ENCODE measurements at places on chromosomes 12 and 14. TPM values are rescaled to one million over a fixed set of nuclear protein-coding genes. Genes with fewer than 3 reads are reported as not detected.

The CLEC2A gene
- total RNA-seq = not detected

The KRT82 gene
- not detected for total RNA-seq

The CMA1 gene
- not detected for total RNA-seq

The KRT2 gene
- not detected for total RNA-seq

The INSM2 gene
- total RNA-seq = not detected

The PTPRR gene
- total RNA-seq = 0.09 TPM

The KLRB1 gene
- total RNA-seq = not detected

Measured in smooth muscle cell of bladder (primary cell).